SHP77 (cell line): ENCODE measurements at places on chromosomes 1 and 21.

- DNase-seq, result no peak
Measured at GRCh38 chr1:87334351-87335174, 5.9 kb downstream of the LMO4 start.

GRCh38 chr21:33789697-33790096 lies 125.9 kb downstream of the ATP5PO start:
- DNase-seq, result no peak

DNA sequence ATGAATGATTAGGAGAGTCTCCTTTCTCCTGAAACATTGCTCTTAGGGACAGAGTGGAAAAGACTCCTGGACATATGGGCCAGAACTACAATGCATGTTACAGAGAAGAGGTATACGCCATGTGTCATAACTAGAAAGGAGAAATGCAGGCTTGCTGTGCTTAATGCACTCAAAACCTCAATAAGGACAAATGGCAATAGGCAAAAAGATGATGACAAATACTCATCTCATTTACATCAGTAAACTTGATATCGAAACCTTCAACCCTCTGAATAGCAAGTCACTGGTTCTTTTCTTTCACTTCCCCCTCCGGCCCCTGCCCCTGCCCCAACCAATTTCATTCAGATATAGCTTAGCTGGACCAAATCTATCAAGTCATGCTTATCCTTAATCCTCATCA lies 1.9 kb upstream of the GPR88 start:
- DNase-seq, result no peak

DNA sequence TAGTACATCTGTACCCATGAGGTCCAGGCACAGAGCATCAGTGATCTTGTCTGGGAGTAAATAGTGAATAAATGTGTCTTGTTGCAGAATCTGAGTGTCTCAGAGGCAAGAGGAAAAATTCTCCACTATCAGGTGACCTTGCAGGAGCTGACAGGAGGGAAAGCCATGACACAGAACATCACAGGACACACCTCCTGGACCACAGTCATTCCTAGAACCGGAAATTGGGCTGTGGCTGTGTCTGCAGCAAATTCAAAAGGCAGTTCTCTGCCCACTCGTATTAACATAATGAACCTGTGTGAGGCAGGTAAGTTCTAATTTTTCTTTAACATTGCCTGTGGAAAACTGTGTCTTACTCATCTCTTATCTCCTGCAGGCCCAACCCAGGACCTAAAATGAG lies 43.1 kb downstream of the IL12RB2 start:
- no peak for DNase-seq

DNA sequence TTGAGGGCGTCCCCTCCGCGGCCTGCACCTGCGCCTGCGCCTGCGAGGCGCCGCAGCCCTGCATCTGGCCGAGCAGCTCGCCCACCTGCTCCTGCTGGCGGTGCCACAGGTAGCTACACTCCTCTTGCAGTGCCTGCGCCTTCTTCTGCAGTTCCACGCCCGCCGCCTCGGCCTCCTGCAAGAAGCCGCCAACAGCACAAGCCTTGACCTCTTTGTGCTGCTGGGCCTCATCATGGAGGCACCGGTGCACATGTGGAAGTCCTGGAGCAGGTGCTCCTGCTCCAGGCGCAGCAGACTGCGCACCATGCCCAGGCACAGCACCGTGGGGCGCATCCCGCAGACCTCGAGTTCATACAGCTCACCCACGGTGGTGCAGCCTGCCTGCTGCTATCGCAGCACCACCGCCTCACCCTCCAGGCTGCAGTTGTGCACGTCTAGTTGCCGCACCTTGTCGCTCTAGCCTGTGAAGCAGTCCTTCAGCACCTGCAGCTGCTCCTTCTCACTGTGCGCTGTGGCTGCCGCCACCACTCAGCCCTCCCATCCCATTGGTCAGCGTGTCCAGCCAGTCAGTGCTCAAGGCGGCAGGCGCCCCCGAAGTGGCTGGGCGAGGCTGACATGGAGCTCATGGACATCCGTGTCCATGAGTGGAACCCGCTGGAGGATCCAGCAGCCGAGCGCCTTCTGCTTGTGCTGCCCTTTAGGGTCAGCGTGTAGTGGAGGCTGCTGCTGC lies 12.2 kb upstream of the CD2 start:
- no peak for DNase-seq

GRCh38 chr21:42157606-42158310 lies 61.2 kb upstream of the ABCG1 start:
- DNase-seq, result no peak

- DNase-seq, result no peak
Measured at GRCh38 chr21:33824156-33824941, 91.3 kb downstream of the ATP5PO start.

- no peak for DNase-seq
Measured at GRCh38 chr1:243595527-243596210, 254.4 kb downstream of the AKT3 start.

- DNase-seq, result peak; percentile 85
Measured at GRCh38 chr1:181126871-181127587, 38.5 kb downstream of the IER5 start.

GRCh38 chr1:204283711-204284651 lies 70.2 kb upstream of the GOLT1A start:
- DNase-seq, result no peak

DNA sequence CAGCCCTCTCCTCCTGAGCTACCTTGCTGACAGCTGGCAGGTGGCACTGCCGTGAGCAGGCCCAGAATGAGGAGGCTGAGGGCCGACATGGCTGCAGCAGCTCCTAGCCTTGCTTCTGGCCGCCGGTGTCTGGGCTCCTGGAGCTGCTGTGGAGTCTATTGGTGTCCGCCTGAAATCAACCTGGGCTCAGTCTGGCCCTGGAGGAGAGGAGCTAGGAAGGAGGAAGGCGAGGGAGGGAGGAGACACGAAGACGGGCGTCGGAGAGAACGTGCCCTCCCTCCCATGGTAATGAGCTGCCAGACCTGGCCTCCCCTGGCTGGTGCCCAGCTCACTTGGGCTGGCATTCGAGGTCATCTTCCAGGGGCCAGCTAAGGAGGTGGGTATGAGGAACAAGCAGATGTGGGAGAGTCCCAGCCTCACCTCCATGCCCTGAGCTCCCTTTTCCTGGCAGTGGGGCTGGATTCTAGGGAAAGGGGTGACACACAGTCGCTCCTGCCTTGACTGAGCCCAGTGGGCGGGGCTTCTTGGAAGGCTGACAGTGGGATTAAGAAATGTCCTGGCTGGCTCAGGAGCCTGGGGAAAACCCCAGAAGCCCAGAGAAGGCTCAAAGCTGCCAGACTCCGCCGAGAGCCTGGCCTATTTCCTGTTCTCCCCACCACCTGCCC lies at the start of gene PDZK1IP1:
TSS of gene PDZK1IP1 (minus strand) at position 193 of the 665 bp plus-strand sequence. CDS start at position 89, 104 bp downstream.
- DNase-seq, result no peak

GRCh38 chr1:202135221-202135721 lies 9.3 kb downstream of the ARL8A start:
- DNase-seq, result peak; percentile 60
